ENCODE measurements at places on chromosomes 6 and 20. TPM values are rescaled to one million over a fixed set of nuclear protein-coding genes. Genes with fewer than 3 reads are reported as not detected.
A peak's percentile ranks its signal among the peaks of the same experiment; 100 is the strongest.

- peak; percentile 69 for DNase-seq
Observed at GRCh38 chr6:142087950-142088857, 44.5 kb upstream of the GJE1 start.

- DNase-seq: no peak
Observed at GRCh38 chr6:72952808-72953630, 272.3 kb downstream of the KHDC1L start.

DNA sequence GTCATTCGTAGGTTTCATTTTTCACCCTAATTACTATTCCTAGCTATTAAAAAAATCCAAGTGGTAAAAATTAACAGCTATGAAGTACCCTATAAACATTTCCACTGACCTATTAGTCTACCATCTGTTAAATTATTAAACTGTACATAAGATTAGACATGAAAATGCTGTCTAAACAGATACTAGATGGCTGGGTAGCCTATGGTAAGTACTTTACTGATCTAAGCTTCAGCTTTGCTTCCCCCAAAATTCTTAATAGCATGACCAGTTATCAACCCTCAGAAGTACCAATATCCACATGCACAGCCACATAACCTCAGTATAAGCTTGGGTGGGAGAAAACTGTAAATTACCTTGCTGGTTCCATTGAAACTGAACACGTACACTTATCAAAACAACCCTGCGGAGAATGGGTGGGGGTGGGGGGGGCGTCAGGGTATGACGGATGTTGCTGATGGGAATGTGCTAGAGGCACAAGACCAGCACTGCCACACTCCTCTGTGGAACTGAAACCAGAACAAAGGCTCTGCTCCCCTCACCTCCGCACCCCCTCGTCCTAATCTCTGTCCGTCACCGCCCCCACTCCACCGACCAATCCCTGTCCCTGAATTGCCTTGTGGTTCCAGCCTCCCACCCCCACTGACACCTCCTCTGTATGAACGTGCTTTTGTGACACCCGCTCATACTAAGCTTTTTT lies 45.3 kb downstream of the B4GALT5 start:
- no peak for DNase-seq

DNA sequence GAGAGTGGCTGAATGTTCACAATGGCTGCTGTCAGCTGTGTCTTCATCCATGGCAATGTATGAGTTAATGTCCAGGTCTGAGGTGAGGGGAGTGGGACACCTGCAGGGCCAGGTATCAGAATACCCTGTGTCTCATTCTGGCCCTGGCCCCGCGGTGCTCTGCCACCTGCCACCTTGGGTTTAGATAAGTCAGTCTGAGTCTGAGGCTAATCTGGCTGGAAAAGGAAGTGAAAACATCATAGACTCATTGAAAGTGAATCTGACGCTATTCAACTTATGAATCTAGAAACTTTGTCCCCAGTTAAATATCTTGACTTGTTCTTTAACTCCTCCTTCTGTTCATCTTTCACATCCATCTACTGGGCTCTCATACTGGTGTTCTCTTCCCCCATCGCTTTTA lies 267.1 kb upstream of the JAG1 start:
- DNase-seq: no peak

DNA sequence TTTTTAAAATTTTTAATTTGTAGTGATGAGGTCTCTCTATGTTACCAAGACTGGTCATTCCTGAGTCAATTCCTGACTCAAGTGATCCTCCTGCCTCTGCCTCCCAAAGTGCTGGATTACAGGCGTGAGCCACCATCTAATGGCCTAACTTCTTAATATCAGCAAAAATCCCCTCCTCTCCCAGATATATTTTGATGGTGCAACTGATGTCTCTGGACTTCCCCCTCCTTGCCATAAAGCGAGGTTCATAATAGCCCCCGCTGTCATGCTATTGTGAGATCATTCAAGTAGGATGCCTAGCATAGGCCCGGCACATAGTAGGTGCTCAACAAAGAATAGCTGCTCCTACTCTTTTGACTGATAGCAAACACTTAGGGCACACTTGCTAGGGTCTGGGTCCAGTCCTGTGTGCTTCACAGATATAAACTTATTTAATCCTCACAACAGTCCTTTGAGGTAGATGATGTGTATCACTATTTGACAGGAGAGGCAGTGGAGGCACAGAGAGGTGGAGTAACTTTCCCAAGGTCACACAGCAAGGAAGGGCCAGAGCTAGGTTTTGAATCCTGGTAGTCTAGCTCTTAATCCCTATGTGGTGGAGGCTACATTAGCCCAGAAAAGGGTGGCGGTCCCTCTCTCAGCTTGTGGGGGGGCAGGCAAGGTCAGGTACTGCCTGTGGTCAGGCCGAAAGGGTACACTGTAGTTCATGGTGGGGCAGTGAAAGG lies 14.6 kb downstream of the SRC start:
- DNase-seq: peak; percentile 28

CTCFL gene
- not detected for total RNA-seq

ENTPD6 gene
- 51.0 TPM for total RNA-seq

UBD gene
- not detected for total RNA-seq

SLC17A1 gene
- not detected for total RNA-seq

BANF2 gene
- not detected for total RNA-seq

Data from posterior vena cava (tissue), 2 donors.